Mesenteric fat pad (tissue), 1 donor: ENCODE measurements at places on chromosomes 5 and 9. TPM values are rescaled to one million over a fixed set of nuclear protein-coding genes. Genes with fewer than 3 reads are reported as not detected.

FOXD4 gene
- total RNA-seq: 0.32 TPM

- peak; percentile 68 for DNase-seq
These were observed 8.1 kb downstream of the FGF18 start for GRCh38 chr5:171427318-171428167.

- DNase-seq: no peak
These were observed 6.2 kb downstream of the TENT4A start for GRCh38 chr5:6719417-6719816.

GRCh38 chr5:38598994-38599617 lies 42.7 kb upstream of the LIFR start:
- no peak for DNase-seq

PCDHGB1 gene
- total RNA-seq: 1.3 TPM

MAST4 gene
- total RNA-seq: 45.2 TPM

BAG1 gene
- total RNA-seq: 131 TPM

DNA sequence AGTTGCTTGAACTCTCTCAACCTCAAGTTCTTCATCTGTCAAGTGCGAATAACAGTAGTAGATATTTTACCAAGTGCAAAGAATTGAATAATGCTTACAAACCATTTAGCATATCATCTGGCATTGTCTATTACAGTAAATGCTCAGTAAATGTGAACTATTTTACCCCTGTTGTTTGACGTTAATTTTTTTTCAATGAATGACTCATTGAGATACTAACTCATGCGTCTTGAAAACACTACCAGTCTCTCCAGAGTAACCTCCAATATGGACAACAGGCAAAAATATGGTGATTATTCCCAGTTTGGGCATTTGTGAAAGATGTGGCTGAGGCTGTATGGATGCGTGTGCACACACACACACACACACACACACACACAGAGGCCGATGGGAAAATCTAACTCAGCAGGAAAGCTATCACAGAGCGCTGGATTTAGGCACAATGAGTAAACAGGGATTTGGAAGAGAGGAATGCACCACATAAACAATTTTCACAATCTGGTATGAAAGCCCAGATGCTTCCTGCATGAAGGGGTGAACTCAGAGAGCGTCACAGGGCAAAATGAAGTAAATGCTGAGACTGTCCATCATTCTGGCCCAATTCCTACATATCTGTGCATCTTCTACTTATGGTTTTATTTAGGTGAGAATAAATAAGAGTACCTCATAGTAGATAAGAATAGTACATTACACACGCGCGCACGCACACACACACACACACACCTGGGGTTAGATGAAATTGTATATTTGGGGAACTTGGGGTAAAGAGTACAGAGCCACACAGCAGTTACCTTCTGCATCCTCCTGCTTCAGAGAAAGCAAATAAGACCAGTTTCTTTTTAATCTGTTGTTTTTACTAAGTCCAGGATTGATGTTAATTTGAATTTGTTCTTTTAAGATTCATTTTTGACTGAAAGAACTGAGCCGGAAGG lies 128.7 kb downstream of the PALM2AKAP2 start:
- no peak for DNase-seq

DNA sequence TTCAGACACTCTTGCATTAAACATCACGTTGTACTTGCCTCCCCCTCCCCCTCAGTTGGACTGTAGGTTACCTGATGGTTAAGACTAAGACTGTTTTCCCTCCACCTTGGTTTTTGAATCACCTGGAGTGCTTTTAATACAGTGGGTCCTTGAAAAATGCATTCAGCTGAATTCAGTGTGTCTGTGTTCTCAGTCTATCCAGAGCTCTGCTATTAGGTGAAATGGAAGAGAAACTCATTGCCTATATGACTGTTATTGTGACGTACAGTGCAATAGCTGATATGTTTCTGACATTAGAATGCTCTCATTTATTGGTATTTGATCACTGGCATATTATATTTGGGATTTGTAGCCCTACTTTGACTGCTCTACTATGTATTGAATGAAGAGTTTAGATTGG lies 108.5 kb downstream of the F2RL2 start:
- DNase-seq: no peak

CLIC3 gene
- total RNA-seq: 1.6 TPM

PNPLA7 gene
- total RNA-seq: 32.1 TPM

GRCh38 chr9:81529556-81530193 lies 159.7 kb downstream of the TLE1 start:
- no peak for DNase-seq
